Neuronal stem cell (in vitro differentiated cells): ENCODE measurements at places on chromosomes 16 and 17.

- DNase-seq = no peak
Measured at GRCh38 chr16:84404936-84405639, 36.8 kb downstream of the ATP2C2 start.

DNA sequence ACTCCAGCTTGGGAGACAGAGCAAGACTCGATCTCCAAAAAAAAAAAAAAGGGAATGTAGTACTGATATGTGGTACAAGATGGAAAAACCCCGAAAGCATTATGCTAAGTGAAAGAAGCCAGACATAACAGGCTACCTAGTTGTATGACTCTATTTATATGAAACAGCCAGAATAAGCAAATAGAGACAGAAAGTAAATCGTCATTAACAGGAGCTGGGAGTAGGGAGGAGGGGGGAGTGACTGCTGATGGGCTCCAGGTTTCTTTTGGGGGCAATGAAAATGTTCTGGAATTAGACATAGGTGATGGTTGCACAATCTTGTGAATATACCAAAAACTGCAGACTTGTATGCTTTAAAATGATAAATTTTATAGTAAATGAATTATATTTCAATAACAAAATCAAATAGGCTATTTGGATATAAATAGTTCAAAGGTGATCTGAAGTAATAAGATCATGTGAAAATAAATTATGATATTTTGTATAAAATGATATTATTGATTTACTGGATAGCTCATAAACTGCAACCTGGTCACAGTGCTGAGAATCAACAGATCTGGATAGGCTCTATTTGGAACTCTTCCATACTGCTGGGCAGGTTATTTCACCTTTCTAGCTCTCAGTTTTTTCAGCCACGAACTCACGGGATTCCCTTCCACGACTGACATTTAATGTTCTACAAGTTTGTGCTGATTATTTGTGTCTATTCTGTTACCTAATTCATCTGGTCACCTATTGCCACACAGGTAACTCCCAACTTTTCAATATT, 27.1 kb downstream of the ZNF652 start:
- DNase-seq = no peak

DNA sequence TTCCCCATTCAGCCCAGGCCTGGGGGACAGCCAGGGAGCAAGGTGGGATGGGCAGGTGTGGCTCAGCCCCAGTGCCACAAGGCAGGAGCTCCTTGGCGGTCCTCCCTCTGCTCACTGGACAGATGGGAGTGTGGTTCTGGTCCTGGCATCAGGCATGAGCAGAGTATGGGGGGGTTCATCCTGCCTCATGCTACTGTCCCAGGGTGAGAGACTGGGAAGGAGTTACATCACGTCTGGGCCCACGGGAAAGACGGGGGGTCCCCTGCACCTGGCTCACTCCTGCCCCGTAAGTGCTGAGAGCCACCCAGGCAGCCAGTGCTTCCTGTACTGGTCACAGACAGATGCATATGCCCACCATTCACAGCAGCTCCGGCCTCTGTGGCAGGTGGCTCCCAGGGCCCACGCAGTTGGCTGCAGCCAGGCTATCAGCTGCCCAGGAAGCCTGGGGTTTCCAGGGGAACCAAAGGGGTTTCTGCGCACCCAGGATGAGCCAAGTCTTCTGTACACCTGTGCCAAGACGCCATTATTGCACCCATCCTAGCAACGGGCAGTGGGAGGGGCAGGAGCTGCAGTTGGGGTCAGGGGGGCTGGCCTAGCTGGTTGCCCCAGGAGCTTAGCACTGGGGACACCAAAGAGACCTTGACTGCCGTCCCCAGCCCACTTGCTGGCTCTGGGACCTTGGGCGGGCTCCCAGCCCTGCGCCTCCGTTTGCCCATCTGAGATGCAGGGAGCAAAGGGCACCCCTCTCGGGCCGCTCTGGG, 1.9 kb downstream of the BAIAP3 start:
- no peak for DNase-seq

DNA sequence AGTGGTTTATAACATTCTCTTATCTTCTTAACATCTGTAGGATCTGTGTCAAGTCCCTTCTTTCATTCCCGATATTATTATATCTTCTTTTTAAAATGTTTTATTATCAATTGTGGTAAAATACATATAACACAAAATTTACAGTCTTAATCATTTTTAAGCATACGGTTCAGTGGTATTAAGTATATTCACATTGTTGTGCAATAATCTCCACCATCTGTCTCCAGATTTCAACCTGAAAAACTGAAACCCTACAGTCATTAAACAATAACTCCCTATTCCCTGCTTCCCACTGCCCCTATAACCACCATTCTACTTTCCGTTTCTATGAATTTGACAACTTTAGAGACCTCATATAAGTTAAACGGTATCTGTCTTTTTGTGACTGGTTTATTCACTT, 45.5 kb downstream of the CEP112 start:
- no peak for DNase-seq

- DNase-seq = no peak
Measured at GRCh38 chr16:46569231-46569735, 51.9 kb downstream of the SHCBP1 start.

- DNase-seq = no peak
Measured at GRCh38 chr16:2970563-2970962, 1.4 kb downstream of the PAQR4 start.

- no peak for DNase-seq
Measured at GRCh38 chr17:15422392-15422965, 44.9 kb downstream of the CDRT4 start.

GRCh38 chr17:34300652-34301370, 15.3 kb downstream of the CCL11 start:
- no peak for DNase-seq

- DNase-seq = no peak
Measured at GRCh38 chr16:79632289-79632688, 31.8 kb upstream of the MAF start.

- no peak for DNase-seq
Measured at GRCh38 chr16:67013233-67013822, 15.6 kb upstream of the CBFB start.

DNA sequence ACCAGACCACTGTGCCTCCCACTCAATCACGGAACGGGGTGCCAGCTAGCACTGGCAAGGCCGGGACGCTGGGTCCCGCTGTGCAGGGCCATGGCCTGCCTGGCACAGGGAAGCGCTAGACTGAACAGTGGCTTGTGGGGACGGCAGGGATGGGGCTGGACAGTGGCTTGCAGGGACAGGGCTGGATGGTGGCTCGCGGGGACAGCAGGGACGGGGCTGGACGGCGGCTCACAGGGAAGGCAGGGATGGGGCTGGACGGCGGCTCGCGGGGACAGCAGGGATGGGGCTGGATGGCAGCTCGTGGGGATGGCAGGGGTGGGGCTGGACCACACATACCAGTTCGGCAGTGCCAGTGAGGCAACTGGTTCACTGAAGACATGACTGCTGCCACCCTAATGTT, 32.6 kb downstream of the LMF1 start:
- no peak for DNase-seq

DNA sequence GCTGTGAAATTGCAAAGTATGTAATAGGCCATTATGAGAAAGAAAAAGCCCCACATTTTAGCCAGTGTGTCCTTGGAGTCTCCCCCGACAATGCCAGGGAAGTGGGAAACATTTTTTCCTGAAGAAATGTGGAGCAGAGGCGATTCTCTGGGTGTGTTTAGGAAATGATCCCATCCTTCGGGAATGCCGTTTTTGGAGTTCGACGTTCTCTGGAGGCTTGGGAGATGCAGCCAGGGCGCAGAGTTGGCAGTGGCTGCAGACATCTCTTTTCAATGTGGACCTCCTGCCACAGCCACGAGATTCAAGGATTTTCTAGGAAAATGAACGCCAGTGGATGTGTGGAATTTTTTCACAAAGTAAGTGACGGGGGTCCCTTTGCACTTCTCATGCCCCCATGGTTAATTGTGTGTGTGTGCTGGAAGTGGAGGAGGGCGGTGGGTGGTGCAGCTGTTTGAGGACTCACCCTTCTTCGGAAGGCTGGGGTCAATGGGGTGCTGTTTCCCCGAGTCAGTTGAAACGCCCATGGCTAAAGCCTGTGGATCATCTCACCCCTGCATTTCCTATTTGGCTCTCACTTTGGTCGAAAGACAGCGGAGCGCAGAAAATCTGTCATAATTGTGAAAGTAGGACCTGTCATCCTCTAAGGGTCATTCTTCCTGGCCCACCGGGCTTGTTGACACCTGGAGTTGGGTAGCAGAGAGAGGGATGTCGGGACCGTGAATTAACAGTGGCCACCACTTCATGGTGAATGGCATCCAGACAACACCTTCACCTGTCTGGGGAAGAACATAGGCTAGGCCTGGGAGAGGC, 73.2 kb downstream of the CMIP start:
- no peak for DNase-seq

DNA sequence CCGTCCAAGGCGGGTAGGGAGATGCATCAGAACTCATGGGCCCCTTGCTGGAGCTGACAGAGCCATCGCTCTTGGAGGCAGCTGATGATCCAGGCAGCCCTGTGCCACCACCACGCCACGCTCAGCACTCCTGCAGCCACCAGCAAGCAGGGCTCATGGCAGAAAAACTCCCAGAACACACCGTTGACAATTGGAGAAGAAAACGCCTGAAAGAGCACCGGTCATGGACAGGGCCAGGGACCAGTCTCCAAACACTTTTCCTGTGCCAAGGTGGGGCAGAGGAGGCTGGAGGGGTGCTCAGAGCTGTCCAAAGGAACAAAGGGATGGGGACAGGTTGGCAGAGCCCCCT, 132.2 kb downstream of the FOXL1 start:
- no peak for DNase-seq

DNA sequence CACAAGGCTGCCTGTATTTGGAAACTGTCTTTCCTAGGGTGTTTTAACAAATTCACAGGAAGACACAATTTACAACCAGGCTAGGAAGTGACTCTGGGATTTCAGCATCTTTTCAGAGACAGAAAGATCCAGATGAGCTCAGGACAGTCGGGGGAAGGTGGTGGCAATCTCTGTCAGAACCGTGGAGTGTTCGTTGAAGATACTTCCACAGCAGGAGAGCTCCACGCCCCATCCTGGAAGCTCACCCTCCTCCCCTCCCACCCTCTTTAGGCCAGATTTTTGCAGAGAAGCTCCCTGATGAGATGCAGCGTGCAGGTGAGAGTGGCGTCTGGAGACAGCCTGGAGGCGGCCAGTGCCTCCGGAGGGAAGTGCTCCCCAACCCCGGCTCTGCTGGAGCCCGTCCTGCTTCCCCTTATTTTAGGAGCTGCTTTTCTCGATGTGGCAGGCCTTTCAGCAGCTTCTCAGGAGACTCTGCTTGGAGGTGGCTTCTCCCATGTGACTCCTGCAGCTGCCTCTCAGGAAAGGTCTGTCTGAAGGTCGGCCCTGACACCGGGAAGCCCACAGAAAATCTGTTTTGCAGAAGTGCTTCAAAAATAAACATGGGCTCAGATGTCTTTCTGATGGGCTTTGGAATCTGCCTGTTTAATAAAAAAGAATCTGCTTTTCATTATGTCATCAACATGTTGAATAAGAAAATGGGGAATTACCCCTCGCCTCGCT, 186.4 kb upstream of the CHMP6 start:
- no peak for DNase-seq

DNA sequence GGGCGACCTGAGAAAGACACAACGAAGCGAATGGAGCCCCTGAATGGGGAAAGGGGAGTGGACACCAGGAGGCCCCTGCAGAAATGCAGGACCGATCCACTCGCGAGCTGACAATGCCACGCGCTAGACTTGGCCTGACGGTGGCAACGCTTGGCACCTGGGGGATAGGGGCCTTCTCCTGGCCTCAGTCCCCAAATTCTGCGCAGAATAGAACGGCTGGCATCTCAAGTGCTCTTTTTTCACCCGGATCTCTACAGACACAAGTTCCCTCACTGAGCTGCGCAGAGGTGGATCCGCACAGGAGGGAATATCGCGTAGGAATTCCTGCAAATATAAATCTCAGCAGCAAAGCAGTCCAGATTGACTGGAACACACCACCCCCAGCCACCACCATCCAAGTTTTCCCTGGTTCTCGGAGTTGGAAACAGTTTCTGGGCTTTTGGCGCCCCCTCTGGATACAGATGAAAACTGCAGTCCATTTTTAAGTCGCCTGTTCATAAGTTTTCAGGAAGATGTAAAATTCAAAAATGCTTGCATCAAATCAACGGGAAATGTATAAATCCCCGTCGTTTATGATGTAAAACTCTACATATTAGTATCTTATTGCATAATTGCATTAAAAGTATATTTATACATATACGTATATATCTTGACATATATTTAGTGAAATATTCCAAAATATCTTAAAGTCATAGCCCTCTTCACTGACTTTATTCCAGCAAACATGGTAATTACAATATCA, 2.3 kb upstream of the SOX9 start:
- DNase-seq = peak; percentile 86

DNA sequence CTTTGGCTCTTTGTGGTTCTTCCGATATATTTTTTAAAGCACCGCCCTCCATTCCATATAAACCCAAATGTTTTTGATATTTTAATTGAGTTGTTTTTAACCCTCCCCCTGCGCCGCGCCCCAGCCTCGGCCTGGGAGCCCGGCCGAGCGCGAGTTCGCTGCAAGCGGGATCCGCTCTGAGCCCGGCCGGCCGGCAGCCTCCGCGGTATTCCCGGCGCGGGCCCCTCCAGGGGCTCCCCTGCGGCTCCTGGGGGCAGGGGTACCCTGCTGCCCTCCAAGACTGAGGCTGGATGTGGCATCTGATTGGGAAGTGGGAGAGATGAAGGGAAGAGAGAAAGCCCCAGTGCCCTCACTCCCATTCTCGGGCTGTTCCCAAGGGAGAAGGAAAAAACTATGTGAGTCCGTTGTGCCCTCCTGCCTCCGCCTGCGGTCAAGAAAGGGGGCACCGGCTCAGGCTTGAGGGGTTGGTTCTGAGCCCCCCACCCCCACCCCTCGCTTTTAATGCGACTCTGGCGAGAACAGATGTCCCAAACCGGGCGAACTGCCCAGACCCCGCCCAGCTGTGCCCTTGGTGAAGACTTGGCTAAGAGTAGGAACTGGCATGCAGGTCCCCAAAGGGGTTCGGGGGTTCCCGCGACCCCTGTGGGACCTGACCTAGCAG, 8.6 kb downstream of the NEUROD2 start:
- no peak for DNase-seq

DNA sequence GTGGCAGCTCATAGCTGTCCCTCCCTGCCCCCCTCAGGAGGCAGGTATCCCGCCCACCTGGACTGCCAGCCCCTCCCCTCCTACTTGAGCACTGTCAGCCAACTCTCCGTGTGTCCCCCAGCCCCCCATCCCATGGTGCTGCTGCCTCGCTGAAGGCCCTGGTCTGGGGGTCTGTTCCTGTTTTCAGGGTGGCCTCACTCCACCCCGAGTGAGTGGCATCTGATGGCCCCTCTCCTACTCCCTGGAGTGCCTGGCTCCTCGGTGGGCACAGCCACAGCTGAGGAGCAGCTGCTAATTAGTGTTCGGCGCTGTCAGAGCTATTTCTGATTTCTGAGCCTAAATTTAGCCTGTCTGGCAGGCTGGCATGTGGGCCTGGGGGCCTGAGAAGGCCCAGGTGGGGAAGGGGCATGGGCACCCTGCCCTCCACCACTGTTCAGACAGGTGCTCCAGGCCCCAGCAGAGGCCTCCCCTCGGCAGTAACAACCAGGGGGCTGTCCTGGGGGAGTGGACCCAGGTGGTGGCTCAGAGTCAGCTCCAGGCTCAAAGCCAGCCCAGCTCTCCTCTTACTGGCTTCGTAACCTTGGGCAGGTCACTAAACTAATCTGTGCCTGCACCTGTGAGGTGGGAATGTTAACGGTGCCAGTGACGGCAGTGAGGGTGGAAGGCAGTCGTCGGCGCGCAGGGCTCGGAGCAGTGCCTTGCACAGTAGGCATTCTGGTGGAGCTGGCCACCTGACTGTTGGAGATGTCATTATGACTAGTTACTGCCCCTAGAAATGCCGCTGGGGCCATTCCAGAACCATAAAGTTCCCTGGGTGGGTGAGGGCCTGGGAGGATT, 6.5 kb downstream of the FMNL1 start:
- no peak for DNase-seq
